ENCODE measurements at places on chromosomes 5 and 9. TPM values are rescaled to one million over a fixed set of nuclear protein-coding genes. Genes with fewer than 3 reads are reported as not detected.

DNA sequence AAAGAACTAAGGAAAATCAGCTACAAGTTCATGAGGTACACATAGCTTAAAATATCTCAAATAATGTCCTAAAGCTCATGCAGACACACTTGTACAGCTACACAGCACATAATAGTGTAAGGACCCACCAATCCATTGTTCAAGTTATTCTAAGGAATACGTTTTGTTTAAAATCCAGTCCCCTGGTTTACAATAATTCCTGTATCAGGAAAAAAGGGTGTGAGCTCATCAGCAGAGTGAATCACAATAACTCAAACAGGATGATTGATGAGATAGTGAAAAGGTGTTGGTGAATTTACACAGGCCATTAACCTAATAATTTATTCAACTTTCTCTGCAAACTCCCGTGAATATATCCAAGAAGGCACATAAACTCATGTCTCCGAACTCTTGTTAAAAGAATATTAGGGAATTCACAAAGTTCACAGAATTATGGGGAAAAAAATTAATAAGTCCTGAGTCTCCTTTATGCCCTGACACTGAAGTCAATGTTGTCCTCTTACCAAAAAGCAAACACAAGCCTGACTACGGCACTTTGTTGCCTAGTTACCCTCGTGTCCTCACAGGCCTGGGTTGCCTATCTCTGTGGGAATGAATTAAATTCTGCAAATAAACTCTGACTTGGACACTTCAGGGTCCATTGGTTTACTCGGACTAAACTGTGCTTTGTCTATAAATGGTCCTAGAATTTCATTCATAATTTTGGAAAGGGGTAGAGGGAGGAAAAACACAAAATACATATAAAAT, 142.8 kb upstream of the PDE4D start:
- DNase-seq: no peak

- DNase-seq: no peak
These were observed 155.7 kb downstream of the RMI1 start for GRCh38 chr9:84136119-84136868.

OCLN gene
- polyA plus RNA-seq: 0.70 TPM

GRCh38 chr9:4021621-4022213, 278.2 kb downstream of the GLIS3 start:
- DNase-seq: no peak

- no peak for DNase-seq
These were observed 55.4 kb downstream of the SNCAIP start for GRCh38 chr5:122367456-122367855.

DNA sequence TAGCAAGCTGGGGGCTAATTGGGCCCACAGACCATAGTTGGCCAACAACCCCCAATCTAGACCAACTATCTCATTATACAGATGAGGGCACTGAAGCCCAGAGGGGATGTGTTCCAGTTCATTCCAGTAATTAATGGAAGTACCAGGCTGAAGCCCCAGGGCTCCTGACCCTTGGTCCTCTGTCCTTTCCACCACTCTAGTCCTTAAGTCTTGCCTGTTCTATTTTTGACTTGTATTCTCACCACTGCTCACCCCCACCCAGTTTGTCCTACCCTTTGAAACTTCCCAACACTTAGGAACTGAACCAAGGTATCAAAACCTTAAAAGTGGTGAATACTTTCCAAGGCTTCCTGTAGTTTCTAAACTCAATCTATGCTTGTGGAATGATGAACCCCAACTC, 407.4 kb downstream of the ENC1 start:
- DNase-seq: no peak

TEX48 gene
- not detected for polyA plus RNA-seq

DNA sequence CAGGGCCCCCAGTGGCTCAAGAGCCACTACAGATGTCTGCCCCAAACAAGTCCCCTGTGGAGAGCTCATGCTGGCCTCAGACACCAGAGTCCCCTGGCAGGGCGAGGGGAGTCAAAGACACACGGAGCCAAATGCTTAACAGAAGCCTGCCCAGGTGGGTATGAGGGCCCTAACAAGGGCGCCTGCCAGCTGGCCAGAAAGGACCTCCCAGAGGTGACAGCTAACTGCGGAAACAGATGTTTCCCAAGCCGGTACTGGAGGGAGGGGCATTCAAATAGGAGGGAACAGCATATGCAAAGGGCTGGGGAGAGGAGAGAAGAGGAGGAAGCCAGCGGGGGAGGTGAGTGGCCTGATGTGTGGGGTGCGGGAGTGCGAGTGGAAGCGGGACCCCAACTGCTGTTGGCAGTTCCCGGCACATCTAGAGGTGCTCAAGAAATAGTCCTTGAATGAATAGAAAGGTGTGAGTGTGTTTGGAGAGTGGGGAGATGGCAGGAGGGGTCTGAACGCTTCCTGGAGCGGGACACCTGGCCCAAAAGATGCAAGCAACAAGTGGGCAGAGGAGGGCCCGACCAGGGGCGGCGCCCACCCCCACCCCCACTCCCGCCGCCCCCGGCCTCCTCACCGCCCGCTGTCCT, 824 bp downstream of the MXD3 start:
- no peak for DNase-seq

GRCh38 chr9:6680797-6681146, 35.2 kb upstream of the GLDC start:
- no peak for DNase-seq

GRCh38 chr5:175590471-175590881, 67.4 kb upstream of the HRH2 start:
- DNase-seq: no peak

GRCh38 chr9:30075451-30076199, 2308.8 kb upstream of the ACO1 start:
- DNase-seq: no peak

DAPK1 gene
- 57.6 TPM for polyA plus RNA-seq

NUDT12 gene
- 8.1 TPM for polyA plus RNA-seq

C9 gene
- not detected for polyA plus RNA-seq

GRCh38 chr5:67042176-67043003, 154.2 kb downstream of the CD180 start:
- DNase-seq: no peak

EDIL3 gene
- 41.5 TPM for polyA plus RNA-seq

CCDC187 gene
- polyA plus RNA-seq: 0.02 TPM

DNA sequence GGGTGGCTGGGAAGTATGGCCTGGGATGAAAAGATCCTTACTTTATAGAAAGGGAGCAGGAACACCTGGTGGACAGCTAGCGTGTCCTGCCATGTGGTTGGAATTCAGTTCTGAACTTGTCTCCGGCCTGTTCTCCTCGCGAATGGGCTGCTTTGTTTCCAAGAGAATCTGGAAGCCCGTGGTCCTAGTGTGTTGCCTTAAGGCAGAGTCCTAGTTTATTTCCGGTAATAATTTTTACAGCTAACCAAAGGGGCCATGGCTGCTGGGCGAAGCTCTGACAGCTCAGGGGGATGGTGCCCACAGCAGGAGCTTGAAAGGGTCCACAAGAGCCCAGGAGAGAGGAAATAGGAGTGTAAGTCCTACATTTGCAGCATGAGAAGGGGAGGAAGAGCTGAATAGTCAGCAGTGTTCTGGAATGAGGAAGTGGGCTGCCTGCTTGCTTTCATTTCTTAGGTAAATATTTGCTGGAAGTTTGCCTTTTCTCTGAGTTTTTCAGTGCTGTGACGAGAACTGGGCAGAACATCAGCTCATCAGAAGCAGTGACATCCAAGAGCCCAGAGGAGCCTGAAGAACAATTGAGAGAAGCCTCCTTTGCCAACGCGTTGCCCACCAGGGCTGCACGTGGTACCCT, 13.1 kb upstream of the IGFBPL1 start:
- no peak for DNase-seq

GRCh38 chr9:136570916-136571315, 25.1 kb upstream of the NOTCH1 start:
- no peak for DNase-seq

DNA sequence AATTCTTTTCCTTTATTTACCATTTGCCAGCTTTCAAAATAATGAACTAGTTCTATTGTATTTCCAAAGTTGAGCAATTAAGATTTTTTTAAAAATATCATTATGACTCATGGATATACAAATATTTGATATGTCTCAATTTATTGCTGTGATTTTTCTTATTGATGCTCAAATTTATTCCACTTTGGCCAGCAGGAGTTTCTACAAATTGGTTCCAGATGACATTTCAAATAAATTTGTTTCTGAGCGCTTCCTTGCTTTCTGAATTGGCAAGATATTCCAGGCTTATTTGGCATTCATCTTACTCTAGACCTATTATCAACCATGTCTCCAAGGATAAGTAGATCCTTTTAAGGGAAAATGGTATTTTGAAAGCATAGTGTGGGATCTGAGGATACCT, 58.5 kb upstream of the TJP2 start:
- DNase-seq: no peak

DNA sequence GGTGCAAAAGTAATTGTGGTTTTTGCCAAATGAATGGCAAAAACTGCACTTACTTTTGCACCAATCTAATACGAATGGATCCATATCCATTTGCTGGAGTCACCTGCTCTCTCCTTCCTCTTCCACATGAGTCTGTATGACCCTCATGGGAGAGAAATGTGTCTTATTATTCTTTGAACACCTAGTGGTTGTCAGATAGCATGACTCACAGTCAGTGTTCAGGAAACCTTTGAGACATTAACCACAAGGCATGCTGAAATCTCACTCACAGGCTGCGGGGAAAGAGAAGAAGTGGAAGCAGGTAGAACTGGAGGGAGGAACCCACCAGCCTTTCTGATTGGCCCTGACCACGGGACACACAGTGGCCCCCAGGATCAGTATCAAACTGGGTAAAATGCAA, 222.8 kb upstream of the KLF4 start:
- no peak for DNase-seq

DNA sequence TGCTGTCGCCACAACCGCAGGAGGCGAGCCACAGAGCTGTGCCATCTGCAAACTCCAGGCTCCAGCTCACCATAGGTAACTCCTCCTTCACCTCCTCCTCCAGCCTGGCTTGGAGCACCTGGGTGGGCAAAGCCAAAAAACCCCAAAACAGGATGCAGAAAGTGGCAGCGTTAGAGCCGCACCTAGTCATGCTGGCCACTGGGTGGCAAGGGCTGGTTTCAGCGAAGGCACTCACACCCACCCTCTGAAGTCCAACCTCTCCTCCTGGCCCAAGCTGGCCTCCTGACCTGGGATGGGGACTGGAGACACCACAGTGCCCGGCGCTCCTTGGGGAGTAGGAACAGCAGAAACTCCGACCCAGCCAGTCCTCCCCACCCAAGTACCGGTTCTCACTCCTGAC, 28.7 kb upstream of the ZNF354B start:
- DNase-seq: no peak

- DNase-seq: no peak
These were observed 297.7 kb downstream of the CSNK1G3 start for GRCh38 chr5:123809594-123810221.

- no peak for DNase-seq
These were observed 18.3 kb upstream of the IL33 start for GRCh38 chr9:6197330-6197729.

DNA sequence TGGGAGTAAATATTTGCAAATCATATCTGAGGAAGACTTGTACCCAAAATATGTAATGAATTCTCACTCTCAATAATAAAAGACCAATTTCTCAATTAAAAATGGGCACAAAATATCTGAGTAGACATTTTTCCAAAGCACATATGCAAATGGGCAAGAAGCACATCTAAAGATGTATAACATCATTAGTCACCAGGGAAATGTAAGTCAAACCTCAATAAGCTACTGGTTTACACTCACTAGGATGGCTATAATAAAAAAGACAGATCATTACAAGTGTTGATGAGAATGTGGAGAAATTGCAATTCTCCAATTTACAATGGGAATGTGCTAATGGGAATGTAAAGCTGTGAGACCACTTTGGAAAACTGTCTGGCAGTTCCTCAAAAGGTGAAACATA, 13.9 kb downstream of the PCSK5 start:
- no peak for DNase-seq

MSMP gene
- polyA plus RNA-seq: not detected

GRCh38 chr5:96124589-96124988, 162.9 kb upstream of the ELL2 start:
- DNase-seq: no peak

DNA sequence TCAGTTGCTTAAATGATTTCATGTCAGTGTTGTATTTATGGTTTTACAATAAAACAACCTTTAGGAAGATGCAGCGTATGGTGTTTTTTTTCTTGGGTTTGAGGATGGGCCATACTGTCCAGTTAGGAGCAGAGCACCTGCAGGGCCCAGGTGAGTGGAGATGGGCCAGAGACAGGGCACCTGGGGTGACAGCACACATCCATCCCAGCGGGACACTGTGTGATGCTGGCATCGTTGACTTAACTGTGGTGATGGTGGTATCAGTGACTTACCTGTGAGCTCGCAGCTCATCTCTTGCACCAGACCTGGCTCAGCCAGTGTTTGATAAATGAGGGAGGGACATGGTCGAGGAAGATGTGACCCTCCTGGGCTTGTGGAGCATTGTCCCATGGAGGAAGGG, 21.6 kb downstream of the AMBP start:
- DNase-seq: no peak

FOXD4 gene
- 0.12 TPM for polyA plus RNA-seq

DNA sequence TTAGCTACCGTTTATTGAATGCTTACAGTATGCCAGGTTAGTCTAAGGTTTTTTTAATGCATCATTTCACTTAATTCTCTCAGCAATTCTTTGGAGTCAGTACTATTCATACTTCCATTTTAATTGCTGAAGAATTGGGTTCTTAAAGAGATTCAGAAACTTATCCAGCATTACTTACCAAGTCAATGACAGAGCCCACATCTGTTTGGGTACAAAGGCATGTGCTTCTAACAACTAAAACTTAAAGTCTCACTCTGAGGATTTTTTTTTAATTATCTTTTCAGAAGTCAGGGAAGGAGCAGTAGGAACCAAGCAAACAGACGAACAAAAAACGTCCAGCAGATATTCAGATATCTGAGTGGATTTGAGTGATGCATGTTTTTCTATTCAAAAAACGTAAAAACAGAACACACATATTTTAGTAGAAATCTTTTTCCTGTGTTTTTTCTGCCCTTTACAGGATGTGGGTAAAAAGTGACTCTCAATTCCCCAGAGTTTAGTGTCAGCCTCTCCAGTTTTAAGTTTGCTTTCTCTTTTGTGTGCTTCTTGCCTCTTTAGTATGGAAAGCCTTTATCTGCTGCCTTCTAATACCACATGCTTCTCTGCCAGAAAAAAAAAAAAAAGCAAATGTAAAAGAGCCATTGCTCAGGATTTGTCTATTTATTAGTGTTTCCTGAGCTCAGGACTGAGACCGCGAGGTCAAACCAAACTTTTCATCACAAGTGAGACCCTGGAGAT, 118.0 kb downstream of the PRKACG start:
- DNase-seq: no peak

- DNase-seq: no peak
These were observed 23.4 kb downstream of the ANXA6 start for GRCh38 chr5:151134228-151134627.

DNA sequence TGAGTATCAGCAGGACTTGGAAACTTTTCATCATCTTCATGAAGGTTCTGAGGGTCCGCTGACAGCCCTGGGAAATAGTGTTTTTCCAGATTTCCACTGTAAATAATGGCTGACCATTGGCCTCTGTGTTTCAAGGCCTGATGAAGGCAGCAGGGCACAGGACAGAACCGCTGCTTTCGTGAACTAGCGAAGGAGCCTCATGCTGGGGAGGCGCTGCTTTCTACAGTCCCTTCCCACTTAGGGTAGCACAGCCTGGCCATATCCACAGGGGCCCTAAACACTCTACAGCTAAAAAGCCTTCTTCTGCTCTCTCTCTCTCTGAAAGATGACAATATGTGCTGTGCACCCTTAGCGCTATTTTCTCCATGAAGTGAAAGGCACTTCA, 118.2 kb downstream of the MED27 start:
- DNase-seq: no peak

LHX3 gene
- not detected for polyA plus RNA-seq

PCDHA9 gene
- not detected for polyA plus RNA-seq

ABLIM3 gene
- polyA plus RNA-seq: 26.4 TPM

INIP gene
- 7.4 TPM for polyA plus RNA-seq

Measured in ovary (tissue), 10 donors.